CD8-positive, alpha-beta memory T cell (primary cell): ENCODE measurements at places on chromosomes 12 and 14. TPM values are rescaled to one million over a fixed set of nuclear protein-coding genes. Genes with fewer than 3 reads are reported as not detected.

GRCh38 chr12:128969480-128970055 lies 116.3 kb downstream of the GLT1D1 start:
- no peak for DNase-seq

The BMAL2 gene
- polyA plus RNA-seq, result 0.10 TPM

The SLCO1C1 gene
- polyA plus RNA-seq, result not detected

The DBX2 gene
- not detected for polyA plus RNA-seq

- no peak for DNase-seq
Observed at GRCh38 chr12:46260913-46261476, 7.8 kb downstream of the SLC38A1 start.

- DNase-seq, result no peak
Observed at GRCh38 chr12:131586269-131586668, 124.6 kb upstream of the SFSWAP start.

- DNase-seq, result no peak
Observed at GRCh38 chr12:69067713-69068112, 134.7 kb upstream of the CPM start.
